ENCODE measurements at places on chromosomes 7 and 10. TPM values are rescaled to one million over a fixed set of nuclear protein-coding genes. Genes with fewer than 3 reads are reported as not detected.

TRUB1 gene
- 10.4 TPM for polyA plus RNA-seq

GLI3 gene
- polyA plus RNA-seq: 8.1 TPM

CRHR2 gene
- 0.03 TPM for polyA plus RNA-seq

ADARB2 gene
- polyA plus RNA-seq: 1.0 TPM

PON3 gene
- 3.7 TPM for polyA plus RNA-seq

Data from urinary bladder (tissue), 4 donors.